ENCODE measurements at places on chromosomes 6 and 20.

GRCh38 chr6:11409371-11409770, 128.2 kb upstream of the TMEM170B start:
- DNase-seq: no peak

GRCh38 chr6:166721576-166721975, 94.5 kb upstream of the RPS6KA2 start:
- DNase-seq: no peak

DNA sequence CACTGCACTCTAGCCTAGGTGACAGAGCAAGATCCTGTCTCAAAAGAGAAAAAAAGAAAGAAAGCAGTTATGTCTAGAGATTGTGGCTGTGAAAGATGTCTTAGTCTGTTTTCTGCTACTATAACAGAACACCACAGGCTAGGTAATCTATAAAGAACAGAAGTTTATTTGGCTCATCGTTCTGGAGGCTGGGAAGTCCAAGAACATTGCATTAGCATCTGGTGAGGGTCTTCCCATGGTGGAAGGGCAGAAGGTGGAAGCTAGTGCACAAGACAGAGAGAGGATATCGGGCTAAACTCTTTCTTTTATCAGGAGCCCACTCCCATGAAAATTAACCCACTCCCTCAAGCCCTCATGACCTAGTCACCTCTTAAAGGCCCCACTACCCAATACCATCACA, 16.2 kb upstream of the RALY start:
- DNase-seq: no peak

GRCh38 chr6:11644601-11645000, 107.1 kb downstream of the TMEM170B start:
- DNase-seq: no peak

- DNase-seq: no peak
These were observed 8.1 kb downstream of the TREML4 start for GRCh38 chr6:41236276-41236675.

- peak; percentile 23 for DNase-seq
These were observed 153.8 kb downstream of the CEBPB start for GRCh38 chr20:50344232-50345071.

DNA sequence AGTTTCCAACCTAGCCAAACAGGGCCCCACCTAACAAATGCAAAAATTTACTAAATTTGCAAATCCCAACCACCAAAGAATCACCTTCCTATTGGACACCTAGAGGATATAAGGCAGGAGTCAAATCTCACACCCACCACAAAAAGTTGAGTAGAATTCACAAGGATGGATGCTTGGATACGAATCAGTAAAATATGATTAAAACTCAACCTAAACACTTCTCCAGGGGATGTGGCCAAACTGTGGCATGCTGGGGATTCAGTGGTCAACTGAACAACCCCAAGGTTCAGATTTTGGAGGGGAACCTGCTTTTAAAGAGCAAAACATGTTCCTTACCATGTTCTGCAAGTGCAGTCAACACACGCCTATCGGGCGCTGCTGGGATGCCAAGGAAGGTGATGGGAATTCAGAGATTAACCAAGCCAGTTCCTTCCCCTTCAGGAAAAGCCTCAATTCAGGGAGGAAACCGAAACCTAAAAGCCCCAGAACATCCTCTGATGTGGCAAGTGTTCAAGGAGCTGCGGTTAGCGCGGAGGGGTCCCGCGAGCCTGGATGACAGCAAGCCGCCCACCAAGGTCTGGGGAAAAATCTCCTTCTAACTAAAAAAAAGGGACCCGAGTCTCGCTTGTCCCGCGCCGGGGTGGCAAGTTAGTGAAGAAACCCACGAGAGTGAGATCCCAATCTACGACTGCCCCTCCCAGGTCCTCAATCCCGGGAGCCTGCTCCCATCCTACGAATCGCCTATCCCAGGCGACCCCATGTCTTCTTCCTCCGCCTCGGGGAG, 902 bp downstream of the SAMHD1 start:
- peak; percentile 50 for DNase-seq

- DNase-seq: peak; percentile 93
These were observed 37.4 kb downstream of the COX4I2 start for GRCh38 chr20:31674895-31675827.

DNA sequence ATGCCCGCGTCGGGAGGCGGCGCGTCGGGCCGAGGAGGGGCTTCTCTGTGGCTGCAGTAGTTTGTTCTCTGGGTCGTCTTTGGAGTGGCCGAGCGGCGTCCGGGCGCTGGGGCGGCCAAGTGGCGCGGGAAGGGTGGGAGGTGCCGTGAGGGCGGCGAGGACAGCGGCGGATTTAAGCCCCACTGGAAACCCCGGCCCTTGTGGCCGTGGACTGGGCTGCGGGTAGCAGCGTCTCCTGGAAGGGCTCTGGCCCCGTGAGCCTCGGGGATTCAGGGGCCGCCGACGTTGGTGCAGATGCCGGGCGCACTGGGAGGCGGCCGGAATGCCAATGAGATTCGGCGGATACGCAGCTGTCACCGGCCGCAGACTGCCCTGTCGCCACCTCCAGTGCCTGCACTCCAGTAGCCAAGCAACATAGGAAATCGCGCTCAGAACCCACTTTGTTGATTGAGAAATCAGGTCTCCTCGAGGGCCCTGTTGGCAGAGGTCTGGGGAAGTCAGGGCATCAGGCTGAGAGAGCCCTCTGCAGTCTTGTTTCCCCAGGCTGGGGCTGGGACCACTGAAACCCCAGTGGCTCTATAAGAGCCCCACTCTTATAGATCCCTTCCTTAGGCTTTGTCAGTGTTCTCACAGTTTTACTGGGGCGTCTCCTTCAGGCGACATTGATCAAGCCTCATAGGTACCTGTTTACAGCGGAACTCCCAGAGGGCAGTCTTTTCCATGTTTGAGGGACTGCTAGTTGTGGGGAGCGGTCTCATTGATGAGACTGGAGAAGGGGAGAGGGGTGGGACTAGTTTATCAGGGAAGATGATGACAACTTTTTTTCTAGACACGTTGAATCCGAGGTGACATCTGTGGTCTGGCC, 642 bp downstream of the GZF1 start:
- peak; percentile 41 for DNase-seq

- no peak for DNase-seq
These were observed 229.8 kb downstream of the HIVEP2 start for GRCh38 chr6:142714951-142715785.

Data from activated CD4-positive, alpha-beta T cell treated with anti-CD3 and anti-CD28 coated beads, Interleukin-10, Interleukin-2, amounts not matched to agents 100 ng/mL and 50 ng/mL, durations not matched to agents 16 hours and 8 hours (primary cell).